Stimulated activated CD8-positive, alpha-beta memory T cell treated with anti-CD3 and anti-CD28 coated beads, Interleukin-4, amount 100 ng/mL, for 4 hours (primary cell): ENCODE measurements at places on chromosomes 16 and 17.

- DNase-seq: no peak
Observed at GRCh38 chr17:78109489-78109761, 19.1 kb downstream of the TMC6 start.

GRCh38 chr16:30964574-30965226 lies 7.1 kb downstream of the SETD1A start:
- DNase-seq: no peak

- no peak for DNase-seq
Observed at GRCh38 chr17:68468334-68468733, 11.0 kb upstream of the WIPI1 start.

GRCh38 chr16:67464565-67464964 lies 16.4 kb downstream of the ATP6V0D1 start:
- no peak for DNase-seq

DNA sequence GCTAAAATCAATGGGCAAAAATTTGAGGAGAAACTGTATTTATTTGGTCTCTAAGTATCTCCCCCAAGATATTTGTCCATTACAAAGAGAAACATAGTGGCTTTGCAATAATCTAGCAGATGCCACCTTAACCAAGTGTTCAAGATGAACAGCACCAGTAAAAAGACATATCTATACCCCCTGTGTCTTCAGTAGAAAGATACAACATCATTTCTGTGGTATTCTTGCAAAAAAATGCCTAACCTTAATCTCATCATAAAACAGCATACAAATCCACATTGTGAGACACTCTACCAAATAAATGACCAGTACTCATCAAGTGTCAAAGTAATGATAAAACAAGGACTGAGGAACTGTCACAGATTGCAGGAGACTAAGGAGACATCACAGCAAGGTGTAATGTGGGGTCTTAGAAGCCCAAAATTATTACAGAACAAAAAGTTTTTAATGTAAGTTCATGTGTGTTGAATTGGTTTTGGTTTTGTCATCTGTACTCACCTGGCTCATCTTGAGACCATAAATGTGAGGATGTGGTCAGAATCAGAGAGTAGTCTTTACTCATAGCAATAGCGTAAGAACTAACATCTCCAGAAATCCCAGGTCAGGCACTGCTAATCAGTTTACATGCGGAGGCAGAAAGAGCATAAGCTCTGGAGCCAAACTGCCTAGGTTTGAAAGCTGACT lies 77.2 kb downstream of the AATF start:
- DNase-seq: no peak

DNA sequence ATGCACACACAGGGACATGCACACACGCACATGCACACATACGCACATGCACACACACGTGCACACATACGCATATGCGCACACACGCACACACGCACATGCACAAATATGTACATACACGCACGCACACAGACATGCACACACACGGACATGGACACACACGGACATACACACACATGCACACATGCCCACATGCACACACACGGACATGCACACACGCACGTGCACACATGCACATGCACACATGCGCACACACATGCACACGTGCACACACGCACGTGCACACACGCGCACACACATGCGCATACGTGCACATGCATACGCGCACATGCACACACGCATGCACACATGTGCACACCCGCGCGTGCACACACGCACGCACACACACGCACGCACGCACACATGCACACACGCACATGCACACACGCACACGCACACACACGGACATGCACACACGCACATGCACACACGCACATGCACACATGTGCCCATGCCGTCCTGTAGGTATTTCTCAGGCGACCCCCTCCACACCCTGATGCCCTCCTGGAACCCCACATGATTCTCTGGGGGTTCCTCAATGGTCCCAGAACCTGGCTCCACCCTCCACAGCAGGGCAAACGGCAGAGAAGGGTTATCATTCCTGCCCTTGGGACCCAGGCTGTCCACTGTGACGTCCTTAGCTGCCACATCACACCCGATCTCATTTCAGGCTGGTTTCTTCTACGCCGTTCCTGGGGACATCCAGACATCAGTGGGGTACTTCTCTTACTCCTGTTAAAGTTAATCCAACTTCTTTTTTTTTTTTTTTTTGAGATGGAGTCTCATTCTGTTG lies 9.6 kb upstream of the RBFOX3 start:
- DNase-seq: no peak

- no peak for DNase-seq
Observed at GRCh38 chr16:85462714-85463611, 150.2 kb upstream of the GSE1 start.

DNA sequence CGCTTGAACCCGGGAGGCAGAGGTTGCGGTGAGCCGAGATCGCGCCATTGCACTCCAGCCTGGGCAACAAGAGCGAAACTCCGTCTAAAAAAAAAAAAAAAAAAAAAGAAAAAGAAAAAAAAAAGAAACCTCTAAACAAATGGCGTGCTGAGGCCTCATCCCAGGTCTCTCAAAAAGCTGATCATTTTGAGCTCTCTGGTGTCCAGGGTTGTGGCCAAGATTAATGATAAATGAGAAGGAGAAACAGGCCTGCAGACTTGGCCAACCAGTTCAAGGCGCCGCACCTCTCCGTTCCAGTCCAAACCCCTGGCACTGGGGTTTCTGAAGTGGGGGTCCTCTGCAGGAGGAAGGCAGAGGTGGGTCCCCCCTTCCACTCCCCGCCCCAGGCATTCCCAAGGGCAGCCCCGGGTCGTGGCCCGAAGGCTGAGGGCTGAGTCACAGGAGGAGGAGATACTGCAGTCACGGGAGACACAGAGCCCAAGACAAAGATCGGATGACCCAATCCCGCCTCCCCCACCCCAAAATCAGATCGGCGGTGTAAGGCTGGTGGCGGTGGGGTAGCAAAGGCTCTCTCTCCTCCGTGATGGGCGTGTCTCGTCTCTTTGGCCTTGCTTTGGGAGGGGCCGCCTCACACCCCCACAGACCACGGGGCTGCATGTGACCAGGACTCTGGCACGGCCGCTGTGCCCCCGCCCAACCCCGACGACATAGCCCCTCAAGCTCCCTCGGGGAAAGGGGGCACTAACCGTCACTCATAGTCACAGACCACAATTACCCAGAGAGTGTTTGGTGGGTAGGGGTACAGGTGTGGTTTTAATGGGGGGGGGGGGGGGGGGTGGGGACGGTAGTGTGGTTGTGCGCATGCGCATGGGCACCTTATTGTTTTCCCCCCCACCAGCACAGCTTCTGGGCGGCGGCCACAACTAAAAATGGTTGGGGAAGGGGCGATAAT lies 1.1 kb downstream of the VAT1 start:
- DNase-seq: no peak

DNA sequence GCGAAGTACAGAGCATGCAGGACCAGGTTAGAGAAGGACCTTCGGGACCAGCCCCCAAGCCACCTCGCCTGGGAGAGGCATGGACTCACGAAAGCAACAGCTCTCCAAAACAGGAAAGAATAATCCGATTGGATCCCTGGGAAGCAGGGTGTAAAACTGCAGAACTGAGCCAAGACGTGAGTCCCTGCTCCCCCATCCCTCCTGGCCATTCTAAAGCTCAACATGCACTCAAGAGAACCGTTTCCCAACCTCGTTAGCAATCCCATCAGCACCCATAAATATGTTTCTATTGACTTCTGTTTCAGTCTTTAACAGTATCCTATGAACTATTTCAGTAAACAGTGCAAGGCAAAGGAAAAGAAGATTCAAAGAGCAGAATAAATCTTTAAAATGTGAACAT lies 167.0 kb downstream of the COPRS start:
- DNase-seq: no peak

- DNase-seq: no peak
Observed at GRCh38 chr16:80620736-80621605, 80.2 kb downstream of the DYNLRB2 start.

GRCh38 chr16:19294156-19294649 lies 8.7 kb downstream of the CLEC19A start:
- DNase-seq: no peak

DNA sequence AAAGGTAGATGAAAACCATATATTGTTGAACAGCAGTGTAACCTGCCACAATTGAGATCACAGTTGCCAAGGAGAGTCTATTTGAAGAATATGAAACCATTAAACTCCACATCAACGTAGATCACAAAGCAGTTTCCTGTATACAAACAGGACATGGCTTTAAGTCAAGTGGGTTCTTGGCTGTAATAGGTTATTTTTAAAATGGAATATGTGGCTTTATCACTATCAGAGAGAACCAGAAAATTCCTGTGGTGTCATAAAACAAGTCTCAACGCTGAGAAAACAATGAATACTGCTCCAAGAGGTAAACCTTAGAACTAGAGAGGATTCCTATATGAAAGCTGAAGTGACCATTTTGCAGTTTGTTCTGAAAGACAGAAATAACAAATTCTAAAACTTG lies 999.7 kb downstream of the CDH11 start:
- no peak for DNase-seq

DNA sequence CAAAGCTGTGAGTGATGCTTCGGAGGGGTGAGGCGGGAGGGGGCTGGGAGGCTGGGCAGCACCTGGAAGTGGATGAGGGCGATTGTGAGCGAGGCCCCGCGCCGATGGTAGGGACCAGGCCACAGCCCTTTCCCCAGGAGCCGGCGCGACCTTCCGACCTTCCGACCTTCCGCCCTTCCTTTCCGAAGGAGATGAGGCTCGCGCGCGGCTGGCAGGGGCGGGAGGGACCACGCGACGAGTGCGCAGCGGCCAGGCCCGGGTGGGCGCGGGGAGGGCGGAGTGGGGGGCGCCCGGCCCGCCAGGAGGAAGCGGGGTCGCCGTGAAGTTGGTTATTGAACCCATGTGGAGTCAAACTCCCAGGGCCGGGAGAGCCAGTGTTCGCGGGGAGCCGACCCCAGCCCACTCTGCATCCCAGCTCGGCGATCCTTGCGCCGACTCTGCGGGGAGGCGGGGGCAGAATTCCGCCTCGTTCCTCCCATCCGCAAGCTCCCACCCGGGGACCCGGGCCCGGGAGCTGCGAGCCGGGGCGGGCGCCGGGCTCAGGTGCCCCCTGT lies 56.6 kb downstream of the RAP1GAP2 start:
- no peak for DNase-seq

GRCh38 chr17:54744750-54745149 lies 155.9 kb upstream of the TOM1L1 start:
- DNase-seq: no peak

DNA sequence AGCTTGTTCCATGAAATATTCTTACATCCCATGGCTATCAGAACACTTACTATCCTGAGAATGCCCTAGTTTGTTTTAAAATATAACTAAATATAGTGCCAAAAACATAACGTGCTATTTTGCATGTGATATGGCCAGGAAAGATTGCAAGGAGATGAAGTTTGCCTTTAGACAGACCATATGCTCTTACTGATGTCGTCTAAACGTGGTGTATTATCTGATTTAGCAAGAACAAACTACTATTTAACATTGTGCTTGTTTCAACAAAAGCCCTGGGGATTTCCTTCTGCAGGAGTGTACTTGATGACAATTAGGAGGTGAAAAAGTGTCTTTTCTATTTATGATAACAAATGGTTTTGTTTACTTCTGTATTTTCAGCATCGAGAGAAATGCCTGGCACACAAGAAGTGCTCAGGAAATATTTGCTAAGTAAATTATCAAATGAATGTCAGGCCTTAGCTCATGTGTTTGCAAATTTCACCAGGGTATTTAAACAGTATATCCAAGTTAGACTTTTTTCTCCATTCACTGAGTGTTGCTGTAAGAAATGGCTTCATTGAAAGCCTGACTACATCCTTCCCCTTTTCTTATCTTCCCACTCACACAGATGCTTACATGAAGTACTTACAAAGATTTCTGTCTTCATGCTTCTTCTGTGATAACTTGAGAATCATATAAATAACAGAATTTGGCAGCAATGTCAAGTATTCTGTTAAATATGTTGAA lies 1033.6 kb downstream of the CDH8 start:
- DNase-seq: no peak

DNA sequence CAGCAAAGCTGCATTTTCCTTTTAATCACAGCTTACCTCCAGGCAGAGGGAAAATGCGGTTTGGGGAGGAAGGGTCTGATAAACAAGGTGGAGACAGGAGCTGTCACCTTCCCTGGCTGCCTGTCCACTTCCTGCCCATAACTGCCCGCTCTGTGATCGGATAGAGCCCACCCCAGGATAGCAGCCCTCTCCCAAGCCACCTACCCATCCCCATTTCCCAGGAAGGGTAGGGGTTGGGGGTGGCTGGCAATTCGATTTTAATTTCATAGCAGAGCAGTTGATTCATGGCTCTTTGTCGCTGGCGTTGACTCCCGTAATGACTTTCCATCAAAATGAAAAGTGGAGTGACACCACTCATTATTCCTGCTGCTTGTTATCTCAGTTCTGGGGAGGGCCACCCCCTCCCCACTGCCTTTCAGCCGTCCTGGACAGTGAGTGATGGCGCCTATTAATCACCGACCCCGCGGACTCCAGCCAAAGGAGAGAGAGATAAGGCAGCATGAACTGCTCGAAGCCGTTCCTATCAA lies 11.2 kb downstream of the CDK5RAP3 start:
- DNase-seq: no peak

DNA sequence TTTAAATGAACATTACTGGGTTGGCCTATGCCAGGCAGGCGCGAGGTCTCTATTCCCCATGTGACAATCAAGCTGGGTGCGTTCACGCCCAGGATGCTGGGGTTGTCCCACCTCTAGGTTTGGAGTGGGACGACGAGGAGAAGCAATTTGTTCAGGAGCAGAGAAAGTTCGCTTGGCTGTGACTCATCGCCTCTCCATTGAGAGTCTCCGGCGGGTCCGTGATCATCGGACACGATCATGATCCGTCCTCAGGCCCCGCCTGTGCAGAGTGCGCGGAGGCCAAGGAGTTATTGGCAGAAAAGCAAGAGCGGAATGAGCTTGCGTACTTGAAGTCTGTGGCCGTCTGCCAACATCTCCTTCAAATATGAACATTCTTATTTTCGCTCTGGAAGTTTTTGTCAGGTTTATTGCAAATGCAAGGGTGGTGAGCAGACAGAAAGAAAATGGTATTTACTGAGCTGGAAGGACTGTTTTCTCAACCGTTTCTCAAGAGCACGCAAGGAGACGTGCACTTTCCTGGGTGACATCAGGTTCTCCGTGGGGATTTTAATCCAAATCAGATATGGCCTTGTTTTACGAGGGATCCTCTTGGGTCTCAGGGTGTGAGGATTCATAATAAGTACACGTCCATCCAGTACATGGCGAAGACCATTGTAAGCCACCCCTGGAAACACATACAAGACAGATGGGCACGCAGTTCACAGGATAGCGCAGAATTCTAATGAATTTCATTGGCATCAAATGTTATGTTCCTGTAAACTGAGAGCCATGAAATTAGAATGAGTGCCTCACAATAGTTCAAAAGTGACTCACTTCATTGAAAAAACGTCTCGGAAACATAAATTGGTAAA lies 70.1 kb upstream of the CREBBP start:
- no peak for DNase-seq

- no peak for DNase-seq
Observed at GRCh38 chr17:71578446-71578845, 542.4 kb upstream of the SOX9 start.

- DNase-seq: no peak
Observed at GRCh38 chr17:82602986-82603710, 45.1 kb downstream of the WDR45B start.

DNA sequence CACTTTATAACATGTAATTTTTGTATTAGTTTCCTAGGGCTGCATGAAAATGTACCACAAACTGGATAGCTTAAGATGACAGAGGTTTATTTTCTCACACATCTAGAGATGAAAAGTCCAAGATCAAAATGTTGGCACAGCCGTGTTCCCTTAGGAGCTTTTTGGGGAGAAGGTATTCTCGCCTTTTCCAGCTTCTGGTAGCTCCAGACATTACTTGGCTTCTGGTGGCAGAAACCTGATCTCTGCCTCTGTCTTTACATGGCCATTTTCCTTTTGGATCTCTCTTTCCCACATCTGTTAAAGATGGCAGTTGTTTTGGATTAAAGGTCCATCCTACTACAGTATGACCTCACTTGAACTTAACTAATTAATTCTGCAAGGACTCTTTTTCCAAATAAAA lies 885.7 kb upstream of the CDH8 start:
- no peak for DNase-seq
